ENCODE measurements at places on chromosomes 11 and 22. TPM values are rescaled to one million over a fixed set of nuclear protein-coding genes. Genes with fewer than 3 reads are reported as not detected.

DNA sequence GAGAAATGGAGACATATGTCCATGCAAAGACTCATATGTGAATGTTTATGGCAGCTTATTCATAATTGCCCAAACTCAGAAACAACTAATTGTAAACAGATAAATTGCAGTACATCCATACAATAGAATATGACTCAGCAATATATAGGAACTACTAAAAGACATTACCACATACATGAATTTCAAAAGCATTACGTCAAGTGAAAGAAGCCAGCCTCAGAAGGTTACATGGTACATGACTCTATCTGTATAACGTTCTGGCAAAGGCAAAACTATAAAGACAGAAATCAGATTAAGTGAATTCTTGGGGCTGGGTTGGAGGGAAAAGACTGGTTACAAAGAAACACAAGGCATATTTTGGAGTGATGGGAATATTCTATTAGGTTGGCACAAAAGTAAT lies 7.2 kb downstream of the KCTD21 start:
- no peaks in the 10 kb centered on the region for H3K36me3 ChIP-seq
- H3K27me3 ChIP-seq = no peaks in the 10 kb centered on the region
- no peak overlapping the region for H3K4me3 ChIP-seq
- DNase-seq = no peak
- no peak overlapping the region for H3K27ac ChIP-seq

The LMF2 gene
- total RNA-seq = 68.8 TPM

The AIFM3 gene
- 5.4 TPM for total RNA-seq

GRCh38 chr11:130096042-130096441 lies 26.3 kb downstream of the APLP2 start:
- H3K27ac ChIP-seq = no peak overlapping the region
- no peaks in the 10 kb centered on the region for H3K27me3 ChIP-seq
- H3K36me3 ChIP-seq = no peaks in the 10 kb centered on the region
- no peak for DNase-seq
- no peak overlapping the region for H3K4me3 ChIP-seq

DNA sequence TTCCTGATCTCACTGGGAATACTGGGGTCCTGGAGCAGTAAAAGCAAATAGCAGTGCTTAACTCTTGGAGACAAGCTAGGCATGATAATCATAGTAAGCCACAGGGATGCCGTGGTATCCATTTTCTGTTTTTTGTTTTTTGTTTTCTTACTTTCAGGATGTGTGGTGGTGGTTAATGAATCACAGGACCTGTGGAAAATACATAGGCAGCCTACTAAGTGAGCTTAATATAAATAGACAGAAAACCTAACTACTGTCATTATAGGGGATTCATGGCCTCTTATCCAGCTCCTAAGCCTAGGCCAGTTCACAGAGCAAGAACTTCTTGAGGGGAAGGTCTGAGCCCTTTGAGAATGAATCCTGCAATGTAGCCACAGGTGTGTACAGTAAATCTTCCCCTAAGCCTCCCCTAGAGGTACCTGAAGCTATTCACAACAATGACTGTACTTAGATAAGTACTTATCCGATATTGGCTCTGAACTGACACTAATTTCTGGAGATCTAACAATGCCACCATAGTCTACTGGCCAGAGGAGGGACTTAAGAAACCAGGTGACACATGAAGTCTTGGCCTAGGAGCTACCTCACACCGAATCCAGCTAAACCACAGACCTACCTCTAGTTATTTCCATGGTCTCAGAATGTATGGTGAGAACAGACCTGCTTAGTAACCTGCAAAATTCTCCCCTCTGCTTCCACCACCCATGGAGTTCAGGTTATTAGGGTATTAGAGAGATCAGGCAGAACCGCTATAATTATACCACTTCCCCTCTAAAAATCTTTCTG lies 83.6 kb downstream of the ENTHD1 start:
- H3K27ac ChIP-seq = no peak overlapping the region
- H3K4me3 ChIP-seq = no peak overlapping the region

GRCh38 chr11:130428316-130429119 lies at the start of gene ADAMTS8:
Gene ADAMTS8 (minus strand): TSS chr11:130428609. CDS start chr11:130428286, 323 bp downstream.
- H3K4me3 ChIP-seq = peak within 1 kb of the TSS; percentile 35
- H3K36me3 ChIP-seq = no peaks in the 10 kb centered on the region

DNA sequence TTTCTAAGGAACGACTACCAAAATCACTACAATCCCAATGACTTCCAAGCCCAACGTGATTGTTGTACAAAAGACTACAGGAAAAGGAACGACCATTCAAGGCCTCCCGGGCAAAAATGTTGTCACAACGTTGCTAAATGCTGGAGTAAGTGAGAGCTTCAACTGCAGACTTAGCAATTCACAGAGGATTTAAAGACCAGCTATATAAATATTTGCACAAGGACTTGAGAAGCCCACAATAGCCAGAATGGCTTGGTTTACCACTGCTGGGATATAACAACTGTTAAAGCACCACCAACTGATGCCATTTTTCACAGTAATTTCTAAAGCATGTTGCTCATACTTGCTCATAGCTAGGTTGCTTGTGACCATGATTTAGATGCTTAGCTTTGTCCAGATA lies 78.3 kb downstream of the EMSY start:
- no peaks in the 10 kb centered on the region for H3K27me3 ChIP-seq
- no peak for DNase-seq
- H3K27ac ChIP-seq = no peak overlapping the region
- peaks cover 13% of the 10 kb centered on the region for H3K36me3 ChIP-seq
- H3K4me3 ChIP-seq = no peak overlapping the region

- H3K4me1 ChIP-seq = peaks cover 19% of the 10 kb centered on the region
- no peaks in the 10 kb centered on the region for H3K36me3 ChIP-seq
- DNase-seq = no peak
Observed at GRCh38 chr22:42560781-42561180, 7.0 kb downstream of the SERHL2 start.

All from spleen (tissue), 13 donors.